ENCODE measurements at places on chromosomes 3 and 15. TPM values are rescaled to one million over a fixed set of nuclear protein-coding genes. Genes with fewer than 3 reads are reported as not detected.

- DNase-seq = peak; percentile 24
Measured at GRCh38 chr3:31361371-31362273, 171.1 kb upstream of the STT3B start.

- no peak for DNase-seq
Measured at GRCh38 chr3:156016902-156017301, 103.5 kb upstream of the KCNAB1 start.

DNA sequence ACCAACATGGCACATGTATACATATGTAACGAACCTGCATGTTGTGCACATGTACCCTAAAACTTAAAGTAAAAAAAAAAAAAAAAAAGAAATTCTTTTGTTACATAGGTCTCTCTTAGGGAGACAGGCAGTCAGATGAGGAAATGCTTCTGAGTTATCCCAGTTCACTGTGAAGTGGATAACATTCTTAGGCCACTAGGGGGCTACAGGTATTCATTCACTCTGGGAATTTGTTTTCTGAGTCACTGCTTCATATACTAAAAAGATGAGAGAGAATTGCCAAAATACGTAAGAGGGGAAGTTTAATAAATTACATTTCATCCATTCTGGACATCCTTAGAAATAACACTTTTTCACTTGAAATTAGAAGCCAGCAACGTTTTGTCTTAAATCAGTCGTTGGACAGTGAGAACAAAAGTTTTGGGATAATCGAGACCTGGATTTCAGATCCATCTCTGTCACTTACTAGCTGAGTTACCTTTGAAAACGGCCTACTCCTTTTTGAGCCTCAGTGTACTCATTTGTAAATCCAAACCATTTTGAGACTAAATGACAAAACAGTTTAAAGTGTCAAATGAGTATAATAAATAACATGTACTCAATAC lies 738.4 kb upstream of the ALCAM start:
- DNase-seq = peak; percentile 55

GOLGA6L4 gene
- 0.22 TPM for polyA plus RNA-seq

- no peak for DNase-seq
Measured at GRCh38 chr3:186784820-186785494, 1.6 kb downstream of the EIF4A2 start.

TM4SF18 gene
- not detected for polyA plus RNA-seq

LRRIQ4 gene
- polyA plus RNA-seq = not detected

DNA sequence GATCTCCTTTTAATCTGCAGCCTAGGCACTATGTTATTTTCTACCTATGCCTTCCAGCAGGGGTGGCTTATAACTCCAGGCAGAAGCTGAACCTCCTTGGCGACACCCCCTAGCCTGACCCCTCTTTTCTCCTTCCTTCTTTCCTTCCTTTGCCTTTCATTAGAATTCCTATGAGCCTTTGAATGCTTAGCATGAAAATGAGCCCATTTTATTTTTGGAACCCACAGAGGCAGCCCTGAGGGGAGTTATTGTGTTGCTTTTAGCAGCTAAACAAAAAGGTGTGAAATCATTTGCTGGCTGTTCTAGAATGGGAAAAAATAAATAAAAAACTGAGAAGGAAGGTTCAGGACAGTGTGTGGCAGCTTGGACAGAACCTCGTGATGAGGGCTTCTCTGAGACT lies 164.6 kb upstream of the ICE2 start:
- no peak for DNase-seq

DNA sequence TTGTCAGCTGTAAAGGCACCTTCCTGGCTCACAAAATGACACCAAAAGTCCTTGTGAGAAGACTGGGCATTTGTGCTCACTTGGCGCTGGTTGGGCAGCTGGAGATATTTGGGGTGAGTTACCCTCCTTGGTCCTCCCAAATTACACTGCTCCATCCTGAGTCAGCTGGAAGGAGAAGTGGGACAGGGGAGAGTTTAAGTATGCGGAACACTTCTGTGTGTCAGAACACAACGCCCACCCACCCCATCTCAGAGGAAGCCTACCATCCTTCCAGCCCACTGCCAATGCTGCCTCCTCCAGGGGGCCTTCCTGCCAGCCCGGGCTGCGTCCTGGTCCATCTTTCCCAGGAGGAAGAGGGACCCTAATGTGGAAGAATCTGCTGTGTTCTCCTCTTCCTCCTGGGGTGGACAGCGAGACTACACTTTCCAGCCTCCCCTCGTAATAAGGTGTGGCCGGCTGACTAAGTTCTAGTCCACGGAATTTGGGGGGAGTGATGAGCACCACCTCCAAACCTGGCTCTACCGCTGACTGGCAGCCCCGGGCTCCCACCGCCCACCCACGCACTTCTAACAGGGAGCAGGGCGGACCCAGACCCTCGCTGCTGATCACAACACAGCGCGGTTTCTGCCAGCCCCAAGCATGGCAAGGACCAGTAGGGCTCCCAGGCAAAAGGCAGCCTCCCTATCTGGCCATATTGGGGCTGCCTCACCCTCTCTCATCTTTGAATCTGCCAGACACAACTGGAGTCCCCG lies 265.0 kb downstream of the XXYLT1 start:
- no peak for DNase-seq

CNTN3 gene
- polyA plus RNA-seq = 11.9 TPM

DNA sequence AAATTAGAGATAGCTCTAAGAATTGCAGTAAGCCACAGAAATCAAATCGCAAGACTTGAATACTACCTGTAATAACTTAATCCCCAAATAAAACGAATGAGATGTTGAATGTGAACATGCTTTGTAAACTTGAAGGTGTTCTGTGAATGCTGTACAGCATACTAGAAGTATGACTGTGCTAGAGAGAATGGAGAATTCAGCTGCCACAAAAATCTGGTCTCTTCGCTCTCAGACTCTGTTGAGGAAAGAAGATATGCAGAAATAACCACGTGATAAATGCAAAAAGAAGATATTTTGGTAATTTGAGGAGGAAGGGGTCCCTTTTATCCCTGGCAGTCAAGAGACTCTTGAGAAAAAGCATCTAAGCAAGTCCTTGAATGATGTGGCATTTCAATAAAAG lies 37.3 kb downstream of the ZBTB38 start:
- no peak for DNase-seq

GRCh38 chr3:57091521-57092273 lies 31.2 kb downstream of the SPATA12 start:
- no peak for DNase-seq

INTS14 gene
- polyA plus RNA-seq = 39.5 TPM

GRCh38 chr15:57647791-57648130 lies 56.1 kb downstream of the MYZAP start:
- DNase-seq = peak; percentile 47

IL5RA gene
- not detected for polyA plus RNA-seq

RYR3 gene
- 0.27 TPM for polyA plus RNA-seq

DNA sequence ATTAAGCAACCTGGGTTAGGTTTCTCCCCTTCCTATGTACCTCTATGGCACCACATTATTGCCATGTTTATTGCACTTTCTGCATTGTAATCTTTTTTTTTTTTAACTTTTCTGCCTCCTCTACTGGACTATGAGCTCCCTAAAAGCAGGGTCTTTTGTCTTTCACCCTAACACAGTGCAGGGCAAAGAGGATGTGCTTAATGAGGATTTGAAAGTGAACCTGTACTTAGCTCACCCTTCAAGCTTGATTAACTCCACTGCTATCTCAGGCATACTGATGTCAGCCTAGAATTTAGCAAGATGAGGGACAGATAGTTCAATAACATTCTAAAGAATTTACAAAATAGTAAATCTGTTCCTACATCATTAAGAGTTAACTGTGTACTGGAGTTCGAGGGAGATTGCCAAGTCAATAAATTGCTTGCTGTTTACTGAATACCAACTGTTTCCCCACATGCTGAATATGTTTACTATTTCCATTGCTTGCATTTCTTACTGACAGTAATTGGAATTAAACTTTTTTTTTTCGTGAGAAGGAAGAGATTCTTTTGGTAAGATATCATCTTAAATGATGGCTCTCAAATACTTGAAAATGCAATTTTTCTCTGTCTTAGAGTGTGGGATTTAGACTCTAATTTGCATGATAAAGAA lies 15.7 kb upstream of the PPARG start:
- no peak for DNase-seq

DNA sequence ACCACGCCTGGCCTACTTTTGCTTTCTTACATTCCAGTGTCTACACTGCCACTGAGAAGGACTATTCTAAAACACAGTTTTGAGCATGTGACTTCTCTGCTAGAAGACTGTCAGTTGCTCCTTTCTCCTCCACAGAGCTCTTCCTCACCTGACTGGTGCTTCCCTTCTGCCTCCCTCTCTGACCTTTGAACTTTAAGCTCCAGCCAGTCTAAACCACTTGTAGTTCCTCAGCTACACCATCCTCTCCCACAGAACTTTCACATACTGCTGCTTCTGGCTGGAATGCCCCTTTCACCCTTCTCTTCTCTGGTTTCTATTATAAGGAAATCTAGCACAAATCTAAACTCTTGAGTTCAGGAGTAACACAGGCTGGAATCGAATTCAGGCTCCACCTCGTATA lies 9.1 kb downstream of the NCEH1 start:
- no peak for DNase-seq

CIDEC gene
- 0.06 TPM for polyA plus RNA-seq

DNA sequence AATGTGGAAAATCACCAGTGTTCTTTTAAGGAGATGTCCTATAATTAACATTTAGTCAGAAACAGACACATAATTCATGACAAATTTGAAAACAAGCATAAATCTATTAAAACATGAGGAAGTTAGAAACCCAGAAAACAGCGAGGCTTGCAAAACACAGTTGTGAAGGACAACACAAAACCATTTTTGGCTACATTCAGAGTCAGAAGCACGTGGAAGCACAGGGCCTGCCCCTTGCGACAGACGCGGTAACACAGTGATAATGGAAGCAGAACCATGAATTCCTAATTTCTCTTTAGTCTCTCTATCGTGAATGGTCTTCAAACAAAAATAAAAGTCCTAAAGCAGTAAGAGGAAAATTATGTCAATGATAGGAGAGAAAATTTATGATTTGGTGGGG lies 12.2 kb downstream of the NCEH1 start:
- DNase-seq = no peak

DNA sequence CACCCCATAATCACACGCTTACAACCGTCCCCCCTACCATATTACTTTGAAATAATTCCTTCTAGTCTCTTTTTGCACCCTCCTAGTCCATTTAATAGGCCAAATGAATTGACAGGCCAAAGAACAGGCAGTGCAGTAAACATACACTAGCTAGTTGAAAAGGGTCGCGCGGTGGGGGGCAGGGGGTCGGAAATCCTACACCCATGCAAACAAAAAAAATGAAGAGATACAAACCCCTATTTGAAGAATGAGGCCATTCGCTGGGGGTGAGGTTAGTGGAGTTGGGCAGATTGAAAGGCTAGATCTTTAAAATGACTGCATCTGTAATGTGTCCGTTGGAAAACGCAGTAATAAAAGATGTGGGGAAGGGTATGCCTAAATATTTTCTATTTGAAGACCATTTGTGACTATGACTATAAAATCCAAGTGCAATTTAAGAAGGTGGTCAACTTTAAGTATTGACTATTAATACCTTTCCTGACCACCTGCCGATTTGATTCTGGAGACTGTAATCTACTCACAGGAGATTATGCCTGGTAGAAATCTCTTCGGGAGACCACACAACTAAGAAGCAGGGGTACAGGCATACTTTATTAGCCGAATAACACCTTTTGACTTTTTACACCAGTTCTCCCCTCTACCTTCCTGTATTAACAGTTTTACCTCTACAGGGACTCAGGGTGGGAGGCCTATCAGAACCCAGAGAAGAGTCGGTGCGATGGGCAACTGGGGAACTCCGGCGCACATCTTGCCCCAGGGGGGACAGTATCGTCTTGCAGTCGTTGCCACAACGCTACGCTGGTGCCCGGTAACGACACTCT lies 762 bp upstream of the ARL6 start:
- no peak for DNase-seq

- DNase-seq = no peak
Measured at GRCh38 chr3:128399221-128399915, 67.3 kb downstream of the DNAJB8 start.

LYZL4 gene
- not detected for polyA plus RNA-seq

GRCh38 chr3:116709479-116709878 lies at the start of gene TUSC7:
TUSC7 (plus strand) TSS chr3:116709779.
- DNase-seq = no peak

DNA sequence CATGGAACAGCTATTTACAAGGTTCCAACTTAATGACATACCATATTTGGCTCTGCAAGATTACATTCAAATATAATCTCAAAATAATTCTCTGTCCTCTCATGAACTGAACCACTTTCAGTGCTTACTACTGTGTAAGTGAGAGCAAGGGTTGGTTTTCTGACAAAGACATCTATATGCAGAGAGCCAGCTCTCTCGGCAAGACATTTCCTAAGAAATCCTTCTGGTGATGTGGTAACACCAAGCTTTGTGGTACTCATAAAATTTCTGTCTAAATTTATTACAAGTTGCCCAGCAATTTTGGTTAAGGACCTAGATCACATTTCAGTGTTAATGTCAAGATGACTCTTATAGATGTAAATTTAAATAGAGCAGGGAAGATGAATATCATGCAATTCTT lies 184.9 kb downstream of the GAP43 start:
- DNase-seq = no peak

FRMD5 gene
- polyA plus RNA-seq = 8.7 TPM

DNA sequence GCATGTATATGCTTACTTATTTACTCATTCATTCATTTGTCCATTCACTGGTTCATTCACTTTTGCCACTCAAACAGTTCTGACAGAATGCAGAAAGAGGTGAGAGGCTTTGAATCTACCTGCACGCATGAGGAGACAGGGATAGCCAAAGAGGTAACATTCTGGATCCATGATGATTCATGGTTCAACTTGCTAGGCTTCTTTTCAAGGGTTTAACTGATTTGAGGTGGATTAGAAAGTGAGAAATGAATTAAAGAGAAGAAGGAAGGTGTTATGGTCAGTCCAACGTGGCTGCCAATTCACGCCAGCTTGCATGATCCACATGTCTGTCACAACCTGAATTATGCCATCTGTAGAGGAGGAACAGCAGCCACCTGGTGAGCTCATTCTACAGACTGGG lies 260.6 kb downstream of the ARRDC4 start:
- peak; percentile 16 for DNase-seq

- no peak for DNase-seq
Measured at GRCh38 chr3:51378726-51379125, 6.4 kb upstream of the MANF start.

- DNase-seq = no peak
Measured at GRCh38 chr3:117399311-117400078, 689.9 kb downstream of the TUSC7 start.

CISH gene
- polyA plus RNA-seq = 3.6 TPM

UBA7 gene
- polyA plus RNA-seq = 8.3 TPM

DNA sequence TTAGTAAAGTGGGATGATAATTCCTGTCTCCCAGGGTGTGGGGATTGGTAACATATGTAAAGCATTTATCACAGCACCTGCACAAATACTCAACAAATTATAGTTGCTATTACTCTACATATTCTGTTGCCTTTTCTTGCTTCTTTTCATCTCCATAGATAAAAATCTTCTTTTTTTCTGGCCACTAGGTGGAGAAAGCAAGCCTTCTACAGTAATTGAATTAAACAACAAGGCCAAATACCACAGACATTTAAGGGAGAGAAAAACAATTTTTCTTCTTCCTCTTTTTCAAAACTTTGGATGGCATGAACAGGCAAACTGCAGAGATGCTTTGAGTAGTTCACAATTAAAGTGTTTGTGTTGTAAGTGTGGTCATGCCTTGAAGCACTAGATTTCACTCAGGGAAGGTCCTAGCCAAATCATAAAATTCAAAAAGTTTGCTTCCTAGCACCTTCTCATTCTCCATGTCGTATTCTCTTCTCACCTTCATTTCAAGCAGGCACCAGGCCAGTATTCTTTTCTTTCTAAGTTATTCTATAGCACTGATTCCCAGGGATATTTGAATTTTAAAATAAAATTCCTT lies 493.4 kb upstream of the TGFBR2 start:
- peak; percentile 31 for DNase-seq

GRCh38 chr3:194871864-194872668 lies 186.4 kb downstream of the FAM43A start:
- peak; percentile 66 for DNase-seq
